Activated naive CD4-positive, alpha-beta T cell treated with Interleukin-2 at 50 U/mL for 16 hours (primary cell): ENCODE measurements at places on chromosomes 4 and X.

- no peak for DNase-seq
Measured at GRCh38 chrX:132497432-132497831, 8.6 kb upstream of the MBNL3 start.

- no peak for DNase-seq
Measured at GRCh38 chr4:37905533-37906169, 14.8 kb downstream of the TBC1D1 start.

- no peak for DNase-seq
Measured at GRCh38 chrX:46262304-46262703, 282.9 kb downstream of the ZNF674 start.

DNA sequence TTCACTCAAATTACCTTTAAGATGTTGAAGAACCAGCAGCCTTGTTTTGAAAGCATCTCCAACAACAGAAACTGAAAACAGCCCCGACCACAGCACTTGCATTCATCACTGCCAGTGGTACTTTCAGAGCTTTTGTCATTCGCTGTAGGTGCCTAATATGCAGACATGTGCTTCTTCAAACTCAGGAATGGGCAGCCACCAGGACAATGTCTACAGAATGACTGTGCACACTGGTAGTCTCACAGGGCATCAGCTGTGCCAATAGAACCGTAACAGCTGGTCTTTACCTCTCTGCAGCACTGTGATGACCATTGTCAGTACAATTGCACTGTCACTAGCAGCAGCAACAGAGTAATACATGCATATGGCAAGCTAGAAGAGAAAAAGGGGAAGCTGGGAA lies 1149.7 kb downstream of the STPG2 start:
- no peak for DNase-seq

- no peak for DNase-seq
Measured at GRCh38 chrX:145910017-145910416, 92.4 kb downstream of the SLITRK2 start.

- DNase-seq: no peak
Measured at GRCh38 chrX:13786048-13786447, 30.8 kb downstream of the GPM6B start.

DNA sequence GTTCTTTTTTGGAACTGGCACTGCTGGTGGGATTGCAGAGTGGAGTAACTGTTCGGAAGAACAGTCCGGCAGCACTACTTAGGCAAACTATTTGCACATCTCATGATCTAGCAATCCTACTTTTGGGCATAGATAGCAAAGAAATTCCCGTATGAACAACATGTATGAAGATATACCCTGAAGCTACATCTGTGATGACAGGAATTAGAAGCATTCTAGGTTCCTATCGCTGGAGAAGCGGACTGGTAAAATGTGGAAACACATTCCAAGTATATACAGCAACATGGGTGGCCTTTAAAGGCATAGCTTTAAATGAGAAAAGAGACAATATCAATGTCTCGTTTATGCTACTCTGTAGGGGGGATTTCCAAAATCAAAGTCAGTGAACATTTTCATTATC lies 3.1 kb downstream of the DCAF16 start:
- no peak for DNase-seq

DNA sequence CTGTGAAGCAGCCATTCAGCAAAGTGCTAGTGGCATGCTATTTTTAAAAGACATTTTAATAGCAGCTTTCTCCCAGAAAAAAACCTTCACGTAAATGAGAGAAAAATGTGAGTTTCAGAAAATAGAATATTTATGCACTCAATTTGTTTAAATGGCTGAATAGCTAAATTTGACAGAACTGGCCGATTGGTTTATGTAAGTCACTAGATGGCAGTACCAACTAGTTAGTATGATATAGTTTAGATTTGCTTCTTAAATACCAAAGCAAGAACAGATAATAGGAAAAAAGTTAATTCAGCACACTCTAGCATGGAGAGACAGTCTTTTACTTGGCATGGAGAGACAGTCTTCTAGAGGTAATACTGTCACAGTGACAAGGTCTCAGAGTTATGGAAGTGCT lies 250.1 kb downstream of the SNCA start:
- no peak for DNase-seq

DNA sequence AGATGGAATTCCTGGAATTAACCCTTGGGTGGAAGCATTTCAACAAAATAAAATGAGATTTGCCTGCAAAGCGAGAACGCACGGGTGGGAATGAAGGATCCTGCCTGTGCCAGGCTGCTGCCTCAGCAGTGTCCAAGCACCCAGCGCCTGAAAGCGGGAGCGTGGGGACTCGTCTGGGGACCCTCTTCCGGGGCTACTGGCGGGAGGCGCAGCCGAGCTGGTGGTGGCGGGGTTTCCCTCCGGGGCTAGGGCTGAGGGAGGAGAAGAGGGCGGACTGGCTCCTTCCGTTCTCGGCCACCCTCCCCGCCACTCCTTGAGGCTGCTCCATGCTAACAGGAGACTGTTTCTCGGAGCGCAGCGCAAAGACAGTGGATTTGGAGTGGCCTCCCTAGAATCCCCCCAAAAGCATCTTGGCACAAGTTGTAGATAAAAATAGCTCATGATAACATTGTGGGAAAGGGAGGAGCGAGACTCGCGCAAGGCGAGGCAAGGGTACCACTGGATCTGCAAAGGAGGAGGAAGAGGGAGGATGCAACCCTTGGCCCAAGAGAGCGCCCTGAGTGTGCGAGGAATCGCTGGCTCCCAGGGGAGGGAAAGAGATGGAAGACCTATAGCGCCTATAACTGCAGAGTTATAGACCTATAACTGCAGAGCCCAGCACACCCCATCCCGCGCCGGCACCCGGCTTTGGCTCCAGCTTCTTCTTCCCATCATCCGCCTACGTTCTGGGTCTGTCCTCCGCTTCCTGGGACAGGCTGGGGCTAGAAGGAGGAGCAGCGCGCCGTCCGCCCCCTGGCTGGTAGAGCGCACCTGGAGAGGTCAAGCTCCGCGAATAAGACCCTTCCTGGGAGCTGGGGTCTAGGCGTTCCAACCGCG lies 1.3 kb downstream of the HS3ST1 start:
- no peak for DNase-seq

- no peak for DNase-seq
Measured at GRCh38 chrX:65976161-65976560, 63.7 kb downstream of the VSIG4 start.

- no peak for DNase-seq
Measured at GRCh38 chr4:119833611-119834010, 205.0 kb upstream of the PDE5A start.

GRCh38 chr4:118762730-118763477 lies 73.0 kb downstream of the SEC24D start:
- DNase-seq: no peak

DNA sequence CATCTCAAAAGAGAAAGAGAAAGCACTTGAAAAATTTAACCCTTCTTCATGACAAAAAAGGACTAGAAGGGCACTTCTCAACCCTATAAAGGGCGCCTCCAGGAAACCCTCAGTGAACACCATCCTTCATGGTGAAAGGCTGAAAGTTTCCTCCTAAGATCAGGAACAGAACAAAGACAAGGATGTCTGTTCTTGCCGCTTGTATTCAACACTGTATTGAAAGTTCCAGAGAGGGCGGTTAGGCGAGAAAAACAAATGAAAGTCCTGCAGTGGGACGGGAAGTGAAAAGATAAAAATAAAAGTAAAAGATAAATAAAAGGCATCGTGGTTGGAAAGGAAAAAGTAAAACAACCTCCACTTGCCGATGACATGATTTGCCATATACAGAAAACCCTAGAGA lies 50.9 kb downstream of the RNF212 start:
- no peak for DNase-seq

- DNase-seq: no peak
Measured at GRCh38 chrX:802846-803245, 172.3 kb downstream of the SHOX start.

GRCh38 chr4:40576651-40577480 lies 52.8 kb downstream of the RBM47 start:
- no peak for DNase-seq
